ENCODE measurements at places on chromosomes 4 and X.

- no peak for DNase-seq
Measured at GRCh38 chr4:2842687-2843262, 869 bp upstream of the ADD1 start.

DNA sequence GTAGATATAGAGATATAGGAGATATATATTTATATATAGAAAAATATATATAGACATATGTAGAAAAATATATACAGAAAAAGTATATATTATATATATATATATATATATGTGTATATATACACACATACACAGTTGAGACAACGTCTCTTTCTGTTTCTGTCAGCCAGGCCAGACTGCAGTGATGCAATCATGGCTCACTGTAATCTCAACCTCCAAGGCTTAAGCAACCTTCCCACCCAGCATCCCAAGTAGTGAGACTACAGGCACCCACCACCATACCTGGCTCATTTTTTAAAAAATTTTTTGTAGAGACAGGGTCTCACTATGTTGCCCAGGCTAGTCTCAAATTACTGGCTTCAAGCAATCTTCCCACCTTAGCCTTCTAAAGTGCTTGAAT, 426.3 kb downstream of the GPM6A start:
- no peak for DNase-seq

DNA sequence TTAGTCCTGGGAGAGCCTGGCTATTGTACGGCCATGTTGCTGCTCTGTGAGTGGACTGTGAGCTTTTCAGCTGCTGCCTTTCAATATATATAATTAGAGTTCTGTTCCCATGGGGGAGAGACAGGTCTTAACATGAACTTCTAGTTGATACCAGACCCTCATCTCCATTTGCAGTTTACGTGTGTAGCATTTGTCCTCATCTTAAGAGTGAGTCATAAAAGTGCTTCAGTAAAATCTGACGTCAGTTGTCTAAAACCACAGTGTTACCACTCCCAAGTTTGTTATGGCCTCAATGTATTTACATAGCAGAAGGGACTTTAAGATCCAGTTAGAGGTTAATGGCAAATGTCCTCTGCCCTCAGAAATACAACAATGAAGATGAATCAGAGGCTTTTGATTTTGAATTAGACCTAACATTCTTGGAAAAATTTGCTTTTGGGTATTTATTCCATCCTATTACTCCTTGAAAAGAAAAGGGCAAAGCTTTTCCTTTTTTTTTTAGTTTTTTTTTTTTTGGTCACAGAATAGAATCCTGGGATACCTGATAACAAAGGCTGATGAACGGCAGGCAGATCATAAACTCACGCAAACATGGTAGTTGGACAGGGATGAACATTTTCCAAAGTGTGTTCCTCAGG, 38.6 kb downstream of the PHOX2B start:
- DNase-seq = no peak

DNA sequence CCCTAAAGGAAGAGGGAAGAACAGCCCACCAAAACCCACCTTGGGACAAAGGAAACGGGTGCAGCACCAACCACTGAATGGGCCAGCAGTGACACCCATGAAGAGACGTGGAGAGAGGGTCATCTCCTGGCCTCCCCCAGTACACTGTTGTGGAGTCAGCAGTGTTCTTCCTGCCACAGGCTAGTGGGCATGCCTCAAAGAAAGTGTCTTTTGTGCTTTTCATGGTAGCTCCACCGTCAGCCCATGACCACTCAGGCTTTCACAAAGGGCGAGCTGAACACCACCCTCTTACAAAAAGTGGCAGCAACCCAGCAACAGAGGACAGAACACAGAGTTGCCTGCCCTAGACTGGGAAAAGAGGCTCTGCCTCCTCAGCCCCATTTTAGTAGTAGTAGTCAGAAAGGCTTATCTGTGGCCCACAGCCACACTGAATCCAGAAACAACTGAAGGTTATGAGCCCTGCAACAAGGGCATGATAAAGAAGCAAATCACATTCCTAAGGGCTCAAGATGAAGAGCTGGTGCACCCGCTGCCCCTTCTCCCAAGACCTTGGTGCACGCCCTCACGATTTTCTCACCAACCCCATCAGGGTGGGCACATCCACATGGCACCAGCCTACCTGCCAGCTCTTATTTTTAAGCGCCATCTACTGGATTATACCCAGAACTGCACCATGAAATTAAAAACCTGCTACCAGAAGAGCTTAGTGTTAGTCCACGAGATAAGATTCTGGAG, 53.1 kb downstream of the RAB28 start:
- peak; percentile 14 for DNase-seq

DNA sequence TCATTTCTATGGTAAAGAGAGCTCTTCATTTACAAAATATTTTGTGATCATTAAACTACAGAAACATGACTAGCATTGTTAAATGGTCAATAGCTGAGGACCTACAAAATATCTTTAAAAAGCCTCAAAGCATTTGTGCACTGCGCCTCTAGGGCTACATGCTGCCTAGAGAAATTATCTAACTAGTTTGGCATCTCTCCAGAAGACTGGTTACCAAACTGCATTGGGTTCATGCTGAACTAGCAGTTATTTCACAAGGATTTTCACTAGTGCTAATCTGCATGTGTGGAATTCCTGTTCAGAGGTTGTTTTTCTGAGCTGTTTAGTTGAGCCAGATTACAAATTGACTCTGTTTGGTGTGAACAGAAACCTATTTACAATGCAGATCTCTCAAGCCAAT, 58.5 kb upstream of the PITX2 start:
- DNase-seq = no peak

All from Jurkat, Clone E6-1 (cell line).